ENCODE measurements at places on chromosomes 7 and 10.

DNA sequence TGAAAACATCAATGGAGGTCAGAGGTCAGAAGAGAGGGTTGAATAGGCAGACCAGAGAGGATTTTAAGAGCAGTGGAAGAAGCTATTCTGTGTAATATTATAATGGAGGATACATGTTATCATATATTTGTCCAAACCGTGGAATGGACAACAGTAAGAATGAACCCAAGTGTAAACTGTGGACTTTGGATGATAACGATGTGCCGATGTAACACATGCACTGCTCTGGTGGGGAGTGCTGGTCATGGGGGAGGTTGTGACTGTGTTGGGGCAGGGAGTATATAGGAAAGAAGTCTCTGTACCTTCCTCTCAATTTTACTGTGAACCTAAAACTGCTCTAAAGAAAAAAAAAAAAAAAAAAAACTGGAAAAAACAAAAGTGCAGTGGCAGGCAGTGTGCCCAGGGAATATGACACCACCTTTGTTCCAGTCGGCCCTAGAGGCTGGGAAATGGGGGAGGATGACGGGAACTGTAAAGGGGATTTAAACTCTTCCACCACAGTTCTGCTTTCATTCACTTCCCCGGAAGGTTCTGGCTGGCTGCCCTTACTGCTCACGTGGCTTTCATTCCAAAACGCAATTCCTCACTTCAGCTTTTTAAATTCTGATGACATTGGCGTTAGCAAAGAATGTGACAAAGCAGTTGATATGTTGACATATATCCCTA is 113.7 kb upstream of the ANKRD1 start:
- peak; percentile 77 for DNase-seq

DNA sequence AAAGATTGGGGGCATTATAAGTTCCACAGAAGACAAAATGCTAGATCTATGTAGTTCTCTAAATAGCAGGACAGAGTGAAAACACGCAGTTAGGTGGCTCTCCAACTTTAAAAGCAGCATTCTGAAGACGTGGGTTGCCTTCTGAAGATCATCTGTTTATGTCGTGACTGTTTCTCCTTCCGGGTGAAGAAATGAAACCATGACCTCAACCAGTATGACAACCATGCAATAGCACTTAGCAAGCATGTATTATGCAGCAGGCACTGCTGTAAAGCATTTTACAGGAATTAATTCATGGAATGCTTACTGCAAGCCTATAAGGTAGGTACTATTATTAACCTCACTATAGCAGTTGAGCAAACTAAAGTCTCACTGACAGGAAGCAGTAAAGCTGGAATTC is 125.2 kb downstream of the SLC25A13 start:
- no peak for DNase-seq

DNA sequence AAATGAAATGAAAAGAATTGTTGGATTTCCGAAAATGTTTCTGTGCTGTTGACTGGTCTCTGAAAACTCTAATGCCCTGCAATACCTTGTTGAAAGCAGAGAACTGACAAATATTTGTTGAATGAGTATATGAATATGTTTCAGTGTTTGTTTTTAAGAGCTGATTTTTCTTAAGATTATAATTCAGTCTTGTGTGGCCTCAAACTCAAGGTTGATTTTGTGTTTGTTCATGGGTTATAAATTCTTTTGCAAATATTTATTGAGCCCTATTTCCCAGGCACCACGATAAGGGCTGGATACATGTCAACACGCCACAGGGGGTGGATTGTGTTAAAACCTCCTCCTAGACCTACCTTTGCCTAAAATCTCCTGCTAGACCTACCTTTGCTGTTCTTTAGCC is 203.9 kb upstream of the PLPP4 start:
- no peak for DNase-seq

- no peak for DNase-seq
These were observed 47.2 kb downstream of the ANKIB1 start for GRCh38 chr7:92292981-92293380.

GRCh38 chr10:13956826-13957225 is 370.1 kb downstream of the PRPF18 start:
- peak; percentile 78 for DNase-seq

DNA sequence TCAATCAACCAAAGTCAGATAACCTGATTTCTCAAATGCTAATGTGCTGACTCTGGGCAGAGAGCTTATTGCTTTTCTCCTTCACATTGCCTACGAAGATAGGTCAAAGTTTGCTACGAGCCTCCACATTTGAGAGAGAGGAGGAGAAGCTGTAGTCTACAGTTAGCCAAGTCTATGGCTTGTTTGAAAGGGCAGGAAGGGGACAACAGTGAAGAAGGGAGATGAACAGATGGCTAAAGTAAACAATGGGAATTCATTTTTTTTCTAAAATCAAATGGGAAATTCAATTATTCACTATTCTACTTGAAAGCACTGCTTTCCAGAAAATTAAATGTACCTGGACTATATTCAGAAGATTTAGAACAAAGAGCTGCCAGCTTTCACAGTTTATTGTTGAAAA is 126.7 kb upstream of the C1QL3 start:
- no peak for DNase-seq

- no peak for DNase-seq
These were observed 13.4 kb downstream of the CFAP43 start for GRCh38 chr10:104218751-104219150.

DNA sequence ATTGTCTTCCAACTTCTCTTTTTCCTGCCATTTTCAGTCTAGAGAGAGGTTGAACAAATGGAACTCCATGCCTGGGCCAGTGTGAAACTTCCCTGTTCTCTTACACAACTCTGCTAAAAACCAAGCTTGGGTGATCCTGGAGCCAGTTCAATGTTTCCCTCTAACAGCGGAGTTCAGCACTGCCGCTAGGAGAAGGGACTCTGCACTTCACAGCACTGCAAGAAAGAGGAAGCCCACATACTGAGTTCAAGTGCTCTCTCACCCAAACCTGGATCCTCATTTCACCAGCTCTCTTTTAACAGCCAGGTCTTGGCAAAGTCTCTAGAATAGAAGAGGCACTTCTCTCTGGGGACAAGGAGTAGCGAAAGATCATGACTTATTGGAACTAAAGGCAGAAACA is 18.8 kb downstream of the FOXI2 start:
- DNase-seq, result no peak

DNA sequence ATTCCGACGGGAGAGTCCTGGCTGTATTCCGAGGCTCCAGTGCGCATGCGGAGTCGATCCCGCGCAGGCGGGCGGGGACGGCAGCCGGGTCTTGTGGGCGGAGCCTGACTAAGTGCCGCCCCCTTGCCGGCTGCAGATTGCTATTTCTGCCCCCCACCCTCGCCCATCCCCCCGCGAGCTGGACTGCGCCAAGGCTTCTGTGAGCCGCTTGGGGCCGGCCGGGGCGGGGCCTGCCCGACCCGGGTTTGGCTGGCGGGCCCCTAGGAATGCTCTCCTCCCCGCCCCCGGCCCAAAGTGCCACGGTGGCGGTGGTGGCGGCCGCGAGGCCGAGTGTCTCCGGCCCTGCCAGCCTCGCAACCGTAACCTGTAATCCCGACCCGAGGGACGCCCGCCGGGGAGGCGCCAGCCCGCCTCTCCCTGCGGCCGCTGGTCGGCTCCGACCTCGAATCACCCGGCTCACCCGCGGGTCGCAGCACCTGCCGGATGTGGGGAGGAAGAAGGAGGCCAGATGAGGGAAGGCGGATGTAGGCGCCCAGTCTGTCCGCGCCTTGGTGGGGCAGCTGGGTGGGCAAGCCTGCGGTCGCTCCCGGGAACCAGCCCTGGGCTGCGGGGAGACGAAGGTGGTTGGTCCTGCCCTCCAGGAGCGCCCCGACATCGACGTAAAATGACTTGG is 702 bp upstream of the KAZALD1 start:
- DNase-seq, result peak; percentile 97

DNA sequence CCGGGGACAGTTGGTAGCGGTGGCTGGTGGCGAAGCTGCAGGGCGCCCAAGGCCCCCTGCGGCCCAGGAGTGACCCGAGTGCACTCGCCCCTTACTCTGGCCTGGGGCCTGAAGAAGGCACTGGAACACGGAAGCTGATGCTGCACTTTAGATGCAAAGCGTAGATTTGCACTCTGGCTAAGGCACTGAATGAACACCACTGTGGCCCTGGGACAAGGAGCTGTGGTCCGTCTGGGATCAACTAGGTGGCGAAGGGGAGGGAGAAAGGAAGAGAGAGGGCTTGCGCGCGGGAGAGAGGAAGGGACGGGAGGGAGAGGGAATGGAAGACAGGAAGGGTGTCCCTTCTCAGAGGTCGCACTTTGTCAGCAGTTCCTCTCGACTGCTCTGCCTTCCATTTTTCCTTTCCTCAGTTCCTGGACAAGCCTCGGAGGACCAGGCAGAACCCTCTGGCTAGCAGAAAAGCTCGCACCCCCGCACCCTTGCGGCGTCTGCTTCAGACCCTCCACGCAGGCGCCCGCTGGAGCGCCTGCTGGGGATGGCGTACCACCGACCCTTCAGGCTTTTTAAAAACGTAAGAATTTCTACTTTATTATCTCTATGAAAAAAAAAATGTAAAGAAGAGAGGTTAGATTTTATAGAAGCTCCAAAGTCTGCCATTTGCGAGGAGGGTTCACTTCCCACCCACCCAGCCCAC is 1.2 kb downstream of the FERD3L start:
- no peak for DNase-seq

DNA sequence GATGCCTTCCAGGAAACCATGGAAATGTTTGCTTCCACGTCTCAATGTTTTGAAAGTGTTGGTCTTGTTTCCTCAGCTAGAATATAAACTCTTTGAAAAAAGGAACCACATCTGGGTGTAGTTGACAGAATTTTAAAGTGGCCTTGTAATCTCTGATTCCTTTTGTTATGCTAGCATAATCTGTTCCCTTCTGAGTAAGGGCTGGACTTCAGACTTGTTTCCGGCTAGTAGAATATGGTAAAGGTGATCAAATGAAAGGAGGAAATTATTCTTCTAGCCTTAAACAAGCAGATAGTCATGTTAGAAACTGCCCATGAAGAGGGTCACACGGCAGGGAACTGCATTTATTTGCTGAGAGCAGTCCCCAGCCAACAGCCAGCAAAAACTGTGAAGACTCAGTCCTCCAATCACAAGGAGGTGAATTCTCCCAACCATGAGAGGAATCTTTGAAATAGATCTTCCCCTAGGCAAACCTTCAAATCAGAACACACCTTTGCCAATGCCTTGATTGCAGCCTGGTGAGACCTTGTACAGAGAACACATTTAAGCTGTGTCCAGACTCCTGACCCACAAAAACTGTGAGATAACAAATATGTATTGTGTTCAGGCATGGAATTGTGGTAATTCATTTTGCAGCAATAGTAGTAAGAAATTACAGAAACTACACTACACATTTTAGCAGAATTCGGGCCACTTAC is 316.9 kb upstream of the SP8 start:
- DNase-seq, result no peak

GRCh38 chr7:127920787-127921438 is 110.3 kb downstream of the LRRC4 start:
- no peak for DNase-seq

DNA sequence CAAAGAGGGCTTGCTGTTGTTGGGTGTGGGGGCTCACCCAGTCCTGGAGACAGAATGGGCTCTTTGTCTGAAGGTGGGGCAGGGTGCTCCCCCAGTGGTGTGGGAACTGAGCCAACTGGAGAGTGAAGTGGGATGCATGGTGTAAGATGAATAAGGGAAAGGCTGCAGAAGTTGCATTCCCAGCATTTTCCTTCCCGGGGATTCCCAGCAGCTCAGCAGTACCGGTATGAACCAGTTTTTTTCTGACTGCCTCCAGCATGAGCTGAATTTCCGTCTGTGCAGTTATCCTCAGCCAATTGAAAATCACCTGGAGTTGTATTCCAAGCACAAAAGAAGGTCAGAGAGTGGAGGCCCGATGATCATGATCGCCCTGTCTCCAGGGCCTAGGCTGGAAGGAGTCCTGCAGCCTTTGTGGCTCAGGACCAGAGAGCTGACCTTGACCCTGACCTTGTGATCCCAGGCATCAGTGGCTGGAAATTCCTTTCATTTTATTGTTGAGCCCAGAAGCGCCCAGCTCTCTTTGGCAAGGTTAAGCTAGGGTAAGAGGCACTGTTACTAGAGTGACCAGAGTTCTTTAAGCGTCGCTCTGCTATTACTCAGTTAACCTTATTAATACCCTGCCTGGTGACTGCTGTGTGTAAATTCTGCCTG is 33.4 kb downstream of the OGDH start:
- DNase-seq, result no peak

- no peak for DNase-seq
These were observed 5.9 kb downstream of the HECW1 start for GRCh38 chr7:43118313-43118712.

GRCh38 chr10:44307691-44308090 is 77.2 kb downstream of the CXCL12 start:
- no peak for DNase-seq

- DNase-seq, result peak; percentile 86
These were observed 78.5 kb downstream of the LHPP start for GRCh38 chr10:124539935-124540641.

DNA sequence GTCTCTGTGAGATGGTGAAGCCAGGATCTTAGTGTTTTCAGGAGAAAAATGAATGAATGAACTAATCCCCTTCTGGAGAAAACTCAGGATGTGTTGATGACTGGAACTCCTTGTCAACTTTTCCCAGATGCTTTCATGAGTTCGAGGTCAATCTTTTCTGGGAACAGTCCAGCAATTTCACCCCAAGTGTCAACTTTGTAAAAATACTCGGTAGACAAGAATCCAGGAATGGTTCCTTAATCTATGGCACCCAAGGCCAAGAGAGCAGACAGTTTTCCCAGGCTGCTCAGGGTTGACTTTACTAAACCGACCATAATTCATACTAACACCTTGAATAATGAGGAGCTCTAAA is 31.1 kb upstream of the LYZL1 start:
- DNase-seq, result no peak

- no peak for DNase-seq
These were observed 114.5 kb upstream of the INHBA start for GRCh38 chr7:41817386-41817785.

DNA sequence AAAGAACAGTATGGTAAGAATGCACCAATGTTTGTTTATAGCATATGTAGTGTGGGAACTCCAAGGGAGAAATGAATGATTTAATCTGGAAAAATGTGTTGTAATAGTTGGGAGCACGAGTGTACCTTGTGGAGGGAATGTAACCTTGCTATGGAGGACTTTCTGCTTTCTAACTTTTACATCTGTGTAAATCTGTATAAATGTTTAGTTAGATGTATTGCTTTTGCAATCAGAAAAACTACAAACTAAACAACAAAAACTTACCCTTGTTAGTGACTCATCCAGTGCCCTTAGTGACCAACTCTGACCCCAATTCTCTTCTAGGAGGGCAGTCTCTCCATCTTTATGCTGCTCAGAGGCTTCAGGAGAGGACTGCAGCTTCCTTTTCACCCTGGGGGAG is 89.3 kb downstream of the CCNY start:
- no peak for DNase-seq

DNA sequence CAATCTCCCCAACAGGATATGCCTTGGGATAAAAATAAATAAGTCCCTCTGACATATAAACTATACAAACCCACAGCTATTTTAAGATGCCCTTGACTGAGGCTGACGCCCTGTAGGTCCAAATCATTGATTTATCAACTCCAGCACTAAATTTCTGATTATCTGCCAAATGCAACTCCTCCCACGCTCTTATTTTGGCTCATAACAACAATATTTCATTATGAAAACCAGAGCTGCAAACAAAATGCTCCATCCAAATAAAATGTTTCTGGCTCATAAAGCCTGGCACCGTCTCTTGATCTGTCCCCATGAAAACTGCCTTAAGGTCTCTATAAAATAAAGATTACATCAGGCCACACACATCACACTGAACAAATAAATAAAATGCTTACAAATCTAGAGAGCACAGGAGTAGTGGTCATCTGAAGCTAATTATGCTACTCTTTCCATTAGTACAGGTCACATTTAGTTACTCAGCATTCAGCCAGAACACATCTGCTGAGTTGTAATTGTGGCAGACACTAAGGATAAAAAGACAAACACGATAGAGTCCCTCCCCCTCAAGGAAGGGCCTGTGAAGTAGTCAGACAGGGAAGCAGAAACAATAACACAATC is 28.8 kb downstream of the CACUL1 start:
- DNase-seq, result no peak

Measured in Right ventricle myocardium inferior (tissue), 1 donor.